ENCODE measurements at places on chromosomes 1 and 21.

GRCh38 chr1:104231676-104232075, 482.0 kb downstream of the AMY1C start:
- DNase-seq, result no peak

- DNase-seq, result no peak
Measured at GRCh38 chr1:16101623-16102022, 28.2 kb upstream of the FAM131C start.

GRCh38 chr1:80099713-80100112, 1093.2 kb upstream of the ADGRL4 start:
- DNase-seq, result no peak

DNA sequence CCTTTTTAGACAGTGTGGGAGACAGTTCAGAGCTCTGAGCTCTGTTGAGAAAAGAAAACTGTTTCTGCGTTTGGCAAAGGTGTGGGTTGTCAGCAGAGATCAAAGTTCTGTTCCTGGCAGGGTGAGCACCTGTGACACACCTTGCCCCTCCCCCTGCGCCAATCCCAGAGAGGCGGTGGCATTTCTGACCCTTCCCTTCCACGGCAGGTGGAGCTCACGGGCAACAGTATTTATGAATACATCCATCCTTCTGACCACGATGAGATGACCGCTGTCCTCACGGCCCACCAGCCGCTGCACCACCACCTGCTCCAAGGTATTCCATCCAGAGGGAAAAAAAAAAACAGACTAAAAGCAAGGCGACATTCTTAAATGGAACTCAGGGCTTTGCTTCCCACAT, 20.7 kb downstream of the SIM2 start:
- DNase-seq, result no peak

- no peak for DNase-seq
Measured at GRCh38 chr1:163231385-163231784, 28.7 kb upstream of the RGS5 start.

DNA sequence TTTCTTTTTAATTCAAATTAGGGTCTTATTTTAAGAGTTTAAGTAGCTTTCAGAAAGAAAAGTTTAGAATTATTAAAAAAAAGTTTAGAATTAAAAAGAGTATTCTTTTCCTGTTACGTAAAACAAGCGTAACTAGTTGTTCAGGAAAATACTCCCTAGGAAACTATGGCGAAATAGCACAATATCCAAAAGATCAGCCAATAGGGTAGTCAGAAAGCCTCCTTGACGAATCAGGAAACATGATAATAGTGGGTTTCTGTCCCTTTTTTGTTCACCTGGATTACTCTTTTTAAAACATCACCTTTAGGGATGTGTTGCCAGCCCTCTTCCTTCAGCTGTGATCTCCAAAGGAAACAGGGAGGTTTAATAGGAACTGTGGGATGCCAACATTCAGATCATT, 25.2 kb downstream of the S1PR1 start:
- no peak for DNase-seq

DNA sequence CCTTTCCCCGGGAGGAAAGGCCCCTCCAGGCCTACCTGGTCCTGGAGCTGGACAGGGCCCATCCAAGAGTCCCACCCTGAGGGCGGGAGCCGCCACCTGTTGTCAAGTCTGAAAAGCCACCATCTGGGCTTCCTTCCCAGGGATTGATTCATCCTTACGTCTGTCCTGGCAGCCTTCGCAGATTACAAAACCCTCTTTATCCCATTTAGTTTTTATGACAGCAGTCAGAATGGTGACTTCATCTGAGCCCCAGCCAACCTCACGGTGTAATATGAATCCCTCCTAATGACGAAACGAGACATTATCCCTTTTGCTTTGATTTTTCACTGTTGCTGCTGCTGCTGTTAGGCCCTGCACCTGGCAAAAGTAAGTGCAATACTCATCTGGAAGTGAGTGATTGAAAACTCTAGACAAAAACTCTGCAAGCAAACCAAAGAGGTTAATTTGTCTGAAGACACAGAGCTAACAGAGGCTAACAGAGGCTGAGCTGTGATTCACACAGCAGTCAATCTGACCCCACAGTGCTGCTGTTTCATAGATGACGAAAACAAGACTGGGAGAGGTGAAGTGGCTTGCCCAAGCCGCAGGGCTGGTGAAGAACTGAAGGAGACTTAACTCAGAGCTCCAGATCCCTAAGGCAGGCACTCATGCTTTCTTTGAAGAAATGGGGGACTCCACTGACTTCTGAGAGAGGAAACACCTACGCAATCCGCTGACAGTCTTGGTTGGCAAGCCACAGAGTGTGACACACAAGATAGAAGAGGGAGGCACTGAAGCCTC, 30.0 kb upstream of the S100A7 start:
- DNase-seq, result peak; percentile 31

GRCh38 chr1:181347495-181348390, 135.6 kb upstream of the CACNA1E start:
- DNase-seq, result no peak

DNA sequence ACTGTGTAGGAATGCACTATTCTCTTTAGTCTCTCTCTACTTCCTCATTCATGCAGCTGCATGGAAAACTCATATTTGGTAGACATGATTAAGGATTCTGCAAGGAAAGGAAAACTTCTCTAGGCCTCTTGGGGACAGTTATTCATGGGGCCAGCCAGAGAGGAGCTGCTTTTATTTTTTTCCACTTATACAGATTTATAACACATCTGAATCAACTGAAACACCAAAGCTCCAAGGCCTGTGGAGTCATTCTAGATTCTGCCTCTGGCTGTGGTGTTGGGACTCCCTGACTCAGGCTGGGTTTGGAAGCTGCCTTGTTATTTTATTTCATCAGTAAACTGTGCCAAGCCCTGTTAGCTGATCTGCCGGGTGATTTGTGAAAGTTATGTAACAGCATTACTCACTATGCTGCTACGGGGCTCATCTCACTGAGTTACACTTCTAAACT, 83.9 kb upstream of the EDEM3 start:
- DNase-seq, result no peak

DNA sequence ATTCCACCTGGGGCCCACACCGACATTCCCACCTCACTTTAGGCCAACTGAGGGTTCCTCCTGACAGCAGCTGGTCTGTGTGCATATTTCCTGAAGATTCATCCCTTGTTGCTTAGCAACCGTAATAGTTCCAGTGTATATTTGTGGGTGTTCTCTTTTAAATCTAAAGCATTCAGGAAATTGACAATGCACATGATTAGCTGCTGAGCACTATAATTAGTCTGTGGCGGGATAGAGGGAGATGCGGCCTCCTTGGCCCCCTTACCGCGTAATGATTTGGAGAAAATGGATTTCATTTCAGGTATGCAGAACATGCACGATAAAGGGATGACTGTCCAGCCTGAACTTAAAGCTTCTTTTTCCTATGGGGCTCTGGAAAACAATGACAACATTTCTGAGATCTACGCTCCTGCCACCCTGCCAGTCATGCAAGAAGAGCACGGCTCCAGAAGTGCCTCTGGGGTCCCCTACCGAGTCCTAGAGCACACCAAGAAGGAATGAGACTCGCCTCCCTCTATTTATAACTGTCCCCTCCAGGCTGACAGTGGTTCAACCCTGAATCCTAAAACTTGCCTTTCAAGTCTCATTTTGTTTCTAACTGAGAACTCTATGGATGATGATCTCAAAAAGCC, 33.8 kb upstream of the RCAN3 start:
- DNase-seq, result no peak

DNA sequence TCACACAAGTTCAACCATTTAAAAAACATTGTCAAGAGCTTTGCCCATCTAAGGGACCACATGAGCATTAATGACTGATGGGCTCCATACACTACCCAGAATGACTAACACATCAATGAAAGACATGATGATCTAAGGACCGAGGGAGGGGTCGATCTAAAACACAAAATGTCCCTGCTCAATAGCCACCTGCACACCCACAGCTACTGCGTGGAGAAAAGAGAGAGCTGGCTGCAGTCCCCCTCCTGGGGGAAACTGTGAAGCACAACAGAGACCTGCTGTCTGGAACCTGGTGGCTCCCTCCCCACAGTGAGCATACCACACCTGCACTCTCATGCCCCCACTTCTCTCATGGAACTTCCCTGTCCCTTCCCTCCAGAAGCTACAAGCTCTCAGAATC, 130.1 kb upstream of the ERG start:
- DNase-seq, result no peak

DNA sequence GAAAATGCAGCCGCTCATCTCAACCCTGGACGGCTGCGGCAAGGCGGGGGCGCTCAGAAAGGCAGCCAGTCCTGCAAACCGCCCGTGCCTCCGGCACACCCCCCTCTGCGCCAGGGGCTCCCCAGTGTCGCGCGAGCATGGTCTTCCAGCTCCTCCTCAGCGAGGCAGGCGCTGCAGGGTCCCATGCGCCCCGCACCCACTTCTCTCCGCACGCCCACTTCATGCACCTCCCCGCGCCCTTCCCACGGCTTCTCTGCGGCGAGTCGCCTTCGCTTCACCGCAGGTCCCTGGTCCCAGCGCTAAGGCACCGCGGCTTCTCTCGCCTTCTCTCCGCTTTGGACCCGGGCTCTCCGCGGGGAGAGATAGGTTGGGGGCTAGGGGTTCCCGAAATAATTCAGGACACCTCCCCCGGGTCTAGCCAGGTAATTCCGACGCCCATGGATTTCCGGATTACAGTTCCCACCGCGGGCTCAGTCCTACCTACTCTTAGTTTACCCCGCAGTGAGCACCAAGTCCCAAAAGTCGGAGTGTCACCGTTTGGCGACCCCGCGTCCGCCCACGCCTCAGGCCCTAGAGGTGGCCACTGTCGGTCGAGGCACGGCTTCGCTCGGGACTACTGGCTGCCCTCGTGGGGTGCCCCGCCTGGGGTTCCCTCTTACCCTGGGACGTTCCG, 67.5 kb downstream of the SYT2 start:
- DNase-seq, result no peak

DNA sequence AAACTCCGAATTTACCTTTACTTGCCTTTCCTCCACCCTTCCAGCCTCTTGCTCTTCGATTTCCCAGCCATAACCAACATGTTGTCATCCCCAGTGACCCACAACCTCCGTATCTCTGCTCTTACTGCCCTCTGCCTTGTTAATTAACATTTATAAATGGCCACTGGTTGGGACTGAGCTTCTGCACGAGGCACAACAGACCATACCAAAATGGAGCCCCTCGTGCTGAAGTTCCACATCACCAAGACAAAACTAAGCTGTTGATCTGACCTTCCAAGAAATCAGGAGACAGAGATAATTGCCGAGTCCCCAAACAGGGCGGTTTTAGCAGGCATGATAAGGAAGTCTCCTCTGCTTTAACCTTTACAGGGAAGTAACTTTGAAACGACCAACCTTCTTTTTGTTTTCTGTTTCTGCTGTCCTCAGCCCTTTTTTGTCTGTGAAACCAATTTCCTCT, 71.9 kb downstream of the NMNAT2 start:
- DNase-seq, result no peak

GRCh38 chr1:100658716-100659026, 60.9 kb upstream of the VCAM1 start:
- DNase-seq, result no peak

DNA sequence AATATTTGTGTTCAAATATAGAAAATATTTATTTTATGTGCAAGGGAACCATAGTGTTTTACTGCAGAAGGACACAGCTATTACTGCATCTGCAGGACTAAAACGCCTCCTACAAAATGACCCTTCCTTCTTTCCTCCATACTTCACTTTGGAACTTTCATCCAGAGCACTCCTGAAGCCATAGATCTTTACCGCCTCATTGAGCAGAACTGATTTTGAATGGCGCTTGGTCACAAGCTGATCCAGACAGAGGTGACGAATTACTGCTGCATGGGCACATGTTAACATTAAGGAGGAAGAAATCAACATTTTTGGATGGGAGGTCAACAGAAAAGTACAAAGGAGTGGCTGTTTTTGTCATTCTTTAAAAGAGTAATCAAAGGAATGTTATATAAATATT, 931.6 kb downstream of the NCAM2 start:
- no peak for DNase-seq

DNA sequence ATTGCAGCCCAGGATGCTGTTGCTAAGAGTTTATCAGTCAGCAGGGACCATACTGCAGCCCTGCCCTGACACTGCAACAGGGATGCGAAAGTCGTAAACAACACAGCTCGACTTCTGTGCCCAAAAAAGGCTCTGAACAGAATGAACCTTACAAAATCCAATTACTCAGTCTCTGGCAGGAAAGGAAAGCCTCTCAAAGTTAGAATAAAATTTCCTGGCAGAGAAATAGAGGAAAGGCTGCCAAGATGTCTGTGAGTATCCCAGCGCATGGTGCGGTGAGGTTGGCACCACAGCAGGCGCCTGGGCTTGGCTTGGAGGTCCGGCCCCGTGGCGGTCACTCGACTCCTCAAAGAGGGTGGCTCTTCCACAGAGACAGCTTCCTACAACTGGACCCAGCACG, 185.8 kb downstream of the PCP4 start:
- no peak for DNase-seq

Measured in T-cell (primary cell).